ENCODE measurements at places on chromosomes 2 and 18.

DNA sequence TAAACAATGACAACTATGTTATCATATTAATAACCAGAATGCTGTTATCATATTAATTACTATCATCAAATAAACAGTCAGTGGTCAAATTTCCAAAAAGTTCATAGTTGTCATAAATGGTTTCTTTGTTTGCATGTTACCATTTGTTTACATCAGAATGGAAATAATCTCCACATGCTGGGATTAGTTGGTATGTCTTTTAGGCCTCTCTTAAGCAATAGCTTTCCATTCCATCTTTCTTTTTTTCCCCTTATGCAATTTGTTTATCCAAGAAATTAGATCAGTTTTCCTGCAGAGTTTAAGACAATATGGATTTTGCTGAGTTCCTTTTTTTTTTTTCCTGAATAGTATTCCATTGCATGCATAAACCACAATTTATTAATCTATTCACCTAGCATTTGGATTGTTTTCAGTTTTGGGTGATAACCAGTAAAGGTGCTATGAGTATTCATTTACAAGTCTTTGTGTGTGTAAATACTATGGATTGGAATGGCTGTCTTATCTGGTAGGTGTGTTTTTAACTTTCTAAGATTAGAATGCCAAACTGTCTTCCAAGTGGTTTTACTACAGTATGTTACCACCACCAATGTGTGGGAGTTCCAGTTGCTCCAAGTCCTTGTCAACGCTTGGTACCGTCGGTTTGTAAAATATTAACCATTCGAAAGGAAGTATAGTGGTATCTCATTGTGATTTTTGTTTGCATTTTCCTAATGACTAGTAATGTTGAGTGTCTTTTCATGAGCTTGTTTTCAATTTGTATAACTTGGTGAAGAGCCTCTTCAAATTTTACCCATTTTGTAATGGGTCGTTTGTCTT is 33.3 kb upstream of the TXNDC2 start:
- no peak for DNase-seq

DNA sequence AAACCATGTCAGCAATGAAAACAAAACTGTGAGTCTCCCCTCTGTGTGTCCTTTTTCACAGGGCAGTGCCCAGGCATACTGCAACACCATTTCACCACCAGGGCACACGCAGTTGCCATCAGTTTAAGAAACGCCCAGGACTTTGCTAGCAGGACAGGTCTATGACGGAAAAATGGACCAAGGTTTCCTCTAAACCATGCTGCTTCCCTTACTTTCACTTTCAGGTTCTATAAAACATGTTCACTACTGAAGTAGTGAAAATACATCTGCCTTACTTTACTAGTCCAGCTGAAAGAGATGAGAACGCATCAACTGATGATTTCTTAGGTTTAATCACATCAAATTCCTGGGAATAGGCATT is 110.5 kb downstream of the TCF4 start:
- no peak for DNase-seq

- no peak for DNase-seq
Observed at GRCh38 chr2:191297033-191297432, 51.8 kb downstream of the MYO1B start.

- DNase-seq, result no peak
Observed at GRCh38 chr2:44342854-44343253, 18.4 kb downstream of the PREPL start.

- DNase-seq, result no peak
Observed at GRCh38 chr2:84427235-84428138, 31.6 kb downstream of the SUCLG1 start.

- no peak for DNase-seq
Observed at GRCh38 chr2:1670636-1671035, 73.7 kb downstream of the PXDN start.

Data from stimulated activated CD8-positive, alpha-beta memory T cell treated with anti-CD3 and anti-CD28 coated beads, Interleukin-4, amount 100 ng/mL, for 1 hour (primary cell).